ENCODE measurements at places on chromosomes 16 and 17.

DNA sequence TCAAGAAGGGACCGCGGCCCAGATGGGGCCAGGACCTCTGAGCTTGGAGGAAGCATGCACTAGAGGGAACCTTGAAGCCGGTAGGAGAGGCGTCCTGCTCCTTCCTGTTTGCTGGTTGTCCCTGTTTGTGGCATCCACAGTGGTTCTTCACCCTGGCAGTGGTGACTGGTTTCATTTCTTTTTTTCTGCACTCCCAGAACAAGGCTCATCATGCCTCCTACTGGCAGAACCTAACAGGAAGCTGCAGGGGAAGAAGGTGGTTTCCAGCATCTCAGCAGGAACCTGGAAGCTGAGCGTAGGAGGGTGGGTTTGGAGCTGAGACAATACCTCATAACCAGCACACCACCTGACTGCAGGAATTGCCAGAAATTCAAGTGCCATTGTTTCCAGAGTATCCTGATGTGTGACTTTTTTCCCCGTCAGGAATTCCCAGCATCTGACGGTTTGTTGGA lies 5.8 kb downstream of the TMEM231 start:
- no peak for DNase-seq

DNA sequence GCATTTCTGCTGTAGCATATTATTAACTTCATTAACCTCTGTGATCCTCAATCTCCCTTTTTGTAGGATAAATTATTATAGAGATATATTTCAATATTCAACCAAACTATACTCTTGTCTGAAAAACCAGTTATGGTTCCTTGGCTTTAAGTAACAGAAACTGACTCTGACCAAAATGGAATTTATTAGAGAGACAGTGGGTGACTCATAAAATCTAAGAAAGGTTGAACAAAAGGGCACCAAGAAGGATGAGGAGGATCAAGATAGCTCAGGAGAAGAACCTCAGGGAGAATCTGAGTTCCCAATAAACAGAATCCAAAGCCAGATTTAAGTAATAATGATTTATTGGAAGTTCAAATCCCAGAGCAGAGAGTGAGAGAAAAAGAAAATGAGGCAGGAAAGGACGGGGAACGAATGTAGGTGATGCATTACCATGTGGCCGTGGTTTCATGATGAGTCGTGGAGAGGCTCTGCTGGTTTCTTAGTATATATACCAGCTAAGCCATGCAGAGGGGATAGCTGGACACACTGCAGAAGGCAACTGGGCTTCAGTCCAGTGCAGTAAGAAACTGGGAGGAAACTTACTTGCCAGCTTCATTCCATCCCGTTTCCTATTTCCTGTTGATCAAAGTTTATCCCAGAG lies 151.5 kb upstream of the GOT2 start:
- DNase-seq, result no peak

- no peak for DNase-seq
Observed at GRCh38 chr17:76363107-76363842, 9.6 kb upstream of the PRPSAP1 start.

- no peak for DNase-seq
Observed at GRCh38 chr16:55839115-55839514, 6.2 kb upstream of the CES1 start.

DNA sequence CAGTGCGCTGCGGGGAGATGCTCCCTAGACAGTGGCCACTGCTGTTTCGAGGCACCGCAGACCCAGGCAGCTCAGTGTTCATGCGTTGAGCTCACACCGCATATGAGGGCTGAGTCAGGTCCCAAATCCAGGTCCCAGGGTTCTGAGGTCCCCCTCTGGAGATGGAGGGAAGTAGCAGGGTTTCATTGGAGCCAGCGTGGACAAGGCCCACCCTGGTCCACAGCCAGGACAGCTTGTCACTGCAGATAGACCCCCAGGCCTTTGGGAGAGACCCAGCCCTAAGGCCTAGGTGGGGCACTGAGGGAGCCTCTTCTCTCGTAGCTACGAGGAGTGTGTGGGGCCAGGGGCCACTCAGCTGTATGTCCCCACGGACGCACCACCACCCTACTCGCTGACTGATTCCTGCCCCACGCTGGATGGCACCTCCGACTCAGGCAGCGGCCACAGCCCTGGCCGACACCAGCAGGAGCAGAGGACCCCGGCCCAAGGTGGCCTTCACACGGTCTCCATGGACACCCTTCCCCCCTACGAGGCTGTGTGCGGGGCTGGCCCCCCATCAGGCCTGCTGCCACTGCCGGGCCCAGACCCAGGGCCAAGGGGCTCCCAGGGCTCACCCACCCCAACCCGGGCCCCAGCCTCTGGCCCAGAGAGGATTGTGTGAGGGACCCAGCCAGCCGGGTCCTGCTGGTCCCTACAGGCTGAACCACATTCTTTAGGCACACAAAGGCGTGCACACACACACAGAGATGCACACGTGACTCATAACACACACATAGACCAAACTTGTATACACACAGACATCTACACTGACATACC lies 53.4 kb downstream of the BEAN1 start:
- DNase-seq, result no peak

Data from cortex of kidney (tissue), 1 donor.